ENCODE measurements at places on chromosomes 4 and X. TPM values are rescaled to one million over a fixed set of nuclear protein-coding genes. Genes with fewer than 3 reads are reported as not detected.

DNA sequence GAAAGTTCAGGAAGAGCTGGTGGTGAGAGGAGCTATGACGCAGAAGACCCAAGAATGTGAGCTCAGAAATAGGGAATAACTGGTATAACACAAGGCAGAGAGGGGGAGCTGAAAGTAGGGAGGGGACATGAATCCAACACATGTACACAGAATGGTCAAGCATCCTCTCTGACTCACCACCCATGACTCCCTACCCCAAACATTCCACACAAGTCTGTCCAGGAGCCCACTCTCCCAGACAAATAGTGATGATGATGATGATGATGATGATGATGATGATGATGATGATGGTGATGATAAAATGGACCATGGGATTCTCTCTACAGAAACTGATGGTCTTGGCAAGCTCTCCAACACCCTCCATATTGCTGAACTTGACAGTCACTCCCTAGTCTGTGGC lies 46.4 kb downstream of the NAT8L start:
- no peak for DNase-seq

- no peak for DNase-seq
Measured at GRCh38 chrX:119189115-119189514, 47.0 kb upstream of the PGRMC1 start.

DNA sequence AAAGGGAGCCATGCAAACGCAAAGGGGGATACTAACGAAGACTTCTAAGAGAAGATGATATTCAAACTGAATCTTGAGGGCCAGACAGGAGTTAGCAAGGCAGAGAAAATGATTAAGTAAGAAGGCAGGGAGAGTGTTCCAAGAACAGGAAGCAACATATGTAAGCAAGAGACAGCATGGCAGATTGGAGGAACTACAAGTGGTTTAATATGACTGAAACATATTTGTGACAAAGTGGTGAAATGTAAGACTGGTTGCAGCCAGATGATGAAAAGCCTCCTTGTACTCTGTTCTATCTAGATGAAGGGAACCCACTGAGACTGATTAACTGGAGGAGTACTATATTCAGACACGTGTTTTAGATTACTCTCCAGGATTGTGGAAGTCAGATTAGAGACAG lies 116.6 kb upstream of the DIAPH2 start:
- no peak for DNase-seq

GRCh38 chr4:169154121-169154520 lies 116.6 kb downstream of the SH3RF1 start:
- DNase-seq, result no peak

The CD38 gene
- total RNA-seq, result 2.7 TPM

DNA sequence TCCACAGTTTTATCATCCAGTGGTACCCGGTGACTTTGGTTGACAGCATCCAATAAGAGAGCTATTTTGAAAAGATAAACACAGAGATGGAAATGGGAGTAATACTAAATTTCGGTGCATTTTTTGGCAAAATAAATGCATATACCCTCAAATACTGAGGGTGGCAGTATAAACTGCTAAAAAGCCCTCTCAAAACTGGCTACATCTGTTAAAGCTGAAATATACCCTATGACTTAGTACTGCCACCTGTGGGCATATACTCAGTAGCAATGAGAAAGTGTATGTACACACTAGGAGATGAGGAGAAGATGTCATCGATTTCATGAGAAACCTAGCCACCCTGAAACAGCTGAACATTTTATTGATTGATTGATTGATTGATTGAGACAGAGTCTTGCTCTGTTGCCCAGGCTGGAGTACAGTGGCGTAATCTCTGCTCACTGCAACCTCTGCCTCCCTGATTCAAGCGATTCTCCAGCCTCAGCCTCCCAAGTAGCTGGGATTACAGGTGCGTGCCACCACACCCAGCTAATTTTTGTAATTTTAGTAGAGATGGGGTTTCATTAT lies 12.2 kb upstream of the TMEM128 start:
- no peak for DNase-seq

GRCh38 chr4:102503301-102503746 lies 2.2 kb downstream of the NFKB1 start:
- no peak for DNase-seq

GRCh38 chrX:103417933-103418332 lies 41.6 kb downstream of the BEX3 start:
- DNase-seq, result no peak

The ERVMER34-1 gene
- total RNA-seq, result 5.3 TPM

The CCDC158 gene
- 0.50 TPM for total RNA-seq

GRCh38 chr4:164087733-164088132 lies 593.2 kb downstream of the TMA16 start:
- no peak for DNase-seq

GRCh38 chr4:78665216-78665770 lies 110.9 kb upstream of the BMP2K start:
- DNase-seq, result no peak

GRCh38 chr4:128863312-128864075 lies 54.0 kb downstream of the JADE1 start:
- DNase-seq, result peak; percentile 76

DNA sequence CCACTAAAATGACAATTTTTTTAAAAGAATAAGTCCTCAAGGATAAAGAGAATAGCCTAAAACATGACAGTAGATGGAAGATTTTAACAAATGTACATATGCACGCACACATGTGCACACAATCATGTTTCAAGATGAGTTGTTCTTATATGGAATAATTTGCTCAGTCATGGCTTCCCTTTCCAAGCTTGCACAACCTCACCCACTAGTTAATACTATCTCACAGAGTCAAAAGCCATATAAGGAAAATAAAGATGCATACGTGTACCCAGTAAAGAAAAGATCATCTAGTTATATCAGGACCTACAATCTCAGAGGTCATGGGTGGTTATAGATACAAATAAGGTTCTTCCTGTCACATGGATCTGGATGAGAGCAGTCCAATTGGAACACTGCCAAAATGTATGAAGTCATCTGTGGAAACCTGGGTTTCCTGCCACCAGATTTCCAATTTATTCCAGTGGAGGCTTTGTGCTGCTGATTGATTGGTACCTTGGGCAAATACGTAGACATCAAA lies 56.1 kb downstream of the FAM13A start:
- no peak for DNase-seq

The CPLX1 gene
- 5.4 TPM for total RNA-seq

The DYNLT3 gene
- 19.5 TPM for total RNA-seq

The KCND1 gene
- 1.2 TPM for total RNA-seq

GRCh38 chrX:146907391-146908240 lies 93.1 kb upstream of the CXorf51A start:
- no peak for DNase-seq

- DNase-seq, result no peak
Measured at GRCh38 chrX:44432641-44433040, 89.2 kb upstream of the EFHC2 start.

GRCh38 chr4:105894660-105895582 lies at the start of gene NPNT:
Gene NPNT, plus strand, starts transcription at chr4:105895471. Its CDS starts 182 bp downstream, at chr4:105895653.
- DNase-seq, result peak; percentile 9

GRCh38 chr4:16758255-16758654 lies 140.2 kb downstream of the LDB2 start:
- no peak for DNase-seq

The PDHA2 gene
- not detected for total RNA-seq

DNA sequence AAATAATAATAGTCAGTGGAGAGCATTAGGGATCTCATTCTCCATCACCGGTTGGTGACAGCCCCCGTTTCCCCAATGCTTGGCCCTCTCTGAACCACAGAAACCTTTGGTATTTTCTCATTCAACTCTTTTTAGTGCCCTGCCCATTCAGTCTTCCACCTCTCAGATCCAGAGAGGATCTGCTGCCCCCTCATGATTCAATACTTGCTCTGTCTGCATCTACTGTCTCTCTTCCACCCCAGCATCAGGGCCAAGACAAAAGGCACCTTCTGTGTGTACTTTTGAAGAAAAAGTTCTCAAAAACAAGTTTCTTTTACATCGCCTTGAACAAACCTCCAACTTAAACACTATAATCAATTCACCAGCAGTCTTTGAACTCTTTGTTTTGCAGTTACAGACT lies 19.3 kb downstream of the CLTRN start:
- DNase-seq, result no peak
